ENCODE measurements at places on chromosomes 16 and 17.

DNA sequence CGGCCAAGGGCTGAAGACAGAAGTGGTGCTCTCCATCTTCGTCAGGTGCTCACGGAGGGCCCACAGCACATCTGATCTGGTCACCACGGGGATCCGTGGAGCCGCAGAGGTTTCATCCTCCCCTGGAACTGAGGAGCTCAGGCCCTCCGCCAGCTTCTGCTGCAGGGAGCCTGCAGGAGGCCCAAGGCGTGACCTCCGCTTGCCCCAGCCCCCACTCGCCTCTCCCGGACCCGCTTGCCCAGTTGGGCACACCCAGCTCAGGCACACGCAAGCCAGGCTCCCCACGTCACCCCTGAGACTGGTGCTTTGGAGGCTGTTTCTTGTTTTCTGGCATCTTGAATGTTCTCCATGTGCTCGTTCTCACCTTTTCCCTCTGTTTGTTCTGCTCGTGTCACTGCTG is 39.4 kb upstream of the CHMP6 start:
- no peak for DNase-seq

- no peak for DNase-seq
These were observed 6.2 kb upstream of the ELAC2 start for GRCh38 chr17:13024016-13024415.

GRCh38 chr16:65388592-65388991 is 266.7 kb upstream of the CDH11 start:
- no peak for DNase-seq

- DNase-seq, result no peak
These were observed 105.5 kb downstream of the KPNA2 start for GRCh38 chr17:68141050-68141449.

- DNase-seq, result no peak
These were observed 46.1 kb downstream of the ABCA8 start for GRCh38 chr17:68909066-68909465.

DNA sequence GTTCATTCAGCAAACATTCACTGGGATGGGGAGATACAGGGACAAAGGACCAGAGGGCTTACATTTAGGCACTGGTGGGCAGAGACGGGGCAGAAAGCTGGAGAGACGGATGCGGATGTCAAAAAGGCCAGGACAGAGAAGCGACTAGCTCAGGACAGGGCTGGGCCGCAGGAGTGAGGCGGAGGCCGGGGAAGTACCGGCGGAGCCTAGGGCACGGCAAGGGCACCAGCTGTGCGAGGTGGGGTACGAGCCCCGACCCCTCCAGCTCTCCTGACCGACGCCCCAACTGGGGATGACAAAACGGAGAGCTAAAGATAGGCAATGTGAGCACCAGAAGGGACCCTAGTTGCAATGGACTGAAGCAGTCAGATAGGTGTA is 3.9 kb upstream of the SGCA start:
- no peak for DNase-seq

DNA sequence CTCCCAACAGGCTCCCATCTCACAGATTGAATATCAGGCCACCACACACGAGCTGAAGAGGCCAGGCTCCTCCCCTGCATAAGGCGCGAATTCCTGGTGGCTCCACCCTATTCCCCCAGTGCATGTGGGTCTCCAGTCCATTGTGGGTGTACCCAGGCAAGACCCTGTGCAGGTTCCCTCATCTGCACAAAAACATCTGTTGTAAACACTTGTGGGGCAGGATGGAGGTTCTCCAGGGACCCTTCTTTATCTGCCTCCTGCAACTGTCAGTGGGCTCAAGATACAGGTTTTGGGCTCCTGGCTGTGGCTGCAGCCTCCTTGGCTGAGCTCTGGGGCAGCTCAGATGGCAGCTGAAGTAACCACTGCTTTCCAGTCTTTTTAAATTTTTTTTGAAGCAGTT is 17.6 kb upstream of the LGALS9 start:
- DNase-seq, result no peak

DNA sequence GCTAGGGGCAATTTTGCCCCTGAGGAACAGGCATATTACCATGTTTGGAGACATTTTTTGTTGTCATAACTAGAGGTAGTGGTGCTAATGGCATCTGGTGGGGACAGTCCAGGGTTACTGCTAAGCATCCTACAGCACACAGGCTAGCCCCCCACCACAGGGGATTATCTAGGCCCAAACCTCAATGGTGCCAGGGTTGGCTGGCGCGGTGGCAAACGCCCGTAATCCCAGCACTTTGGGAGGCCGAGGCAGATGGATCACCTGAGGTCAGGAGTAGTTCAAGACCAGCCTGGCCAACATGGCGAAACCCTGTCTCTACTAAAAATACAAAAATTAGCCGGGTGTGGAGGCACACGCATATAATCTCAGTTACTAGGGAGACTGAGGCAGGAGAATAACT is 15.2 kb downstream of the C1QTNF1 start:
- no peak for DNase-seq

DNA sequence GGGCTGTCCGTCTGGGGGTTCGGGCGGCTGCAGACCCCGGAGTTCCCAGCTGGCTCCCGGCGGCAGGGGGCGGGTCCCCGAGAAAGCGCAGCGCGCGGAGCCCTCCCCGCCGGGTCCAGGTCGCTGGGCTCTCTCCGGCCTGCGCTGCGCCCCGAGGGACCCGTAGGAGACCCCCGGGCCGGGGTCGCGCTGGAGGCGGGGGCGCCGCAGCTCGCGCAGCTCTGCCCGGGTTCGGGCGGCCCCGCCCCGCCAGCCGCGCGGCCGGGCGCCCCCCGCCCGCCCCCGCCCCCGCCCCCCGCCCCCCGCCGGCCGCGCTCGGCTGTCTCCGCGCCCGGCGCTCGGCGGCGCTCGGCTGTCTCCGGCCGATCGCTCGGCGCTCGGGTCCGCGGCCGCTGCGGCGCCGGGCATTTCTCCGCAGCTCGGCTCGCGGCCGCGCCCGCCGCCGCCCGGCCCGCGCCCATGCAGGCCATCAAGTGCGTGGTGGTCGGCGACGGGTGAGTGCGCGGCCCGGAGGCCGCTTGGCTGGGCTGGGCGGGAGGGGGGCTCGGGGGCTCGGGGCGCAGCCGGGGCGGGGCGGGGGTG is at the start of gene RAC3:
TSS of gene RAC3 (plus strand) at position 376 of the 582 bp plus-strand sequence. CDS start at position 460, 84 bp downstream.
- DNase-seq, result no peak

DNA sequence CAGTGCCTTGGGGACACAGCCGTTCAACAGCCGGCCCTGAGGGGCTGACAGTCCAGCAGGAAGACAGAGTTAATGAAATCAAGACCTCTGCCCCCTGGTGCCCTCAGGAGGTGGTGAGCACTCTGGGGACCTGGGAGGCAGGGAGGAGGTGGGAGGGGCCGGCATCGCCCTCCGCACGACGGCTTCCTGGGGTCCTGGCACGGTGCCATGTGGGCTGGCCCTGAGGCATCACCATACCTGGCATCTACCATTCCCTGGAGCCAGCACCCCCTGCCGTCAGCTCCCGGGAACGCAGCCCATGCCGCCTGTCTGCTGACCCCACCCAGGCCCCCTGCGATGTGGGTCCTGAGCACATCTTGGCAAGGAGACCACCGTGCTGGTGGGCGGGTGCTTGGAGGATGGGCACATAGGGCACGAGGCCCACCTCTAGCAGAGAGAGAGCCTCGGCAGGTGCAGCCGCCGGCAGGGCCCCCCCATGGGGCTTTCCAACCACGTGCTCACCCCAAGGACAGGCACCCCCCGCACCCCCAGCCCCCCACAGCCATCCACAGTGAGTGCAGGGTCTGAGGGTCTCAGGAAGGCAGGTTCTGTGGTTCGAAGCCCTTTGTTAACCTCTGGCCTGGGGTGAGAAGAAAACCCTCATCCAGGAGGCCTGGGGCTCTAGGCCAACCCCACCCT is 52.5 kb downstream of the ZFPM1 start:
- no peak for DNase-seq
